ENCODE measurements at places on chromosomes 2 and 18.

DNA sequence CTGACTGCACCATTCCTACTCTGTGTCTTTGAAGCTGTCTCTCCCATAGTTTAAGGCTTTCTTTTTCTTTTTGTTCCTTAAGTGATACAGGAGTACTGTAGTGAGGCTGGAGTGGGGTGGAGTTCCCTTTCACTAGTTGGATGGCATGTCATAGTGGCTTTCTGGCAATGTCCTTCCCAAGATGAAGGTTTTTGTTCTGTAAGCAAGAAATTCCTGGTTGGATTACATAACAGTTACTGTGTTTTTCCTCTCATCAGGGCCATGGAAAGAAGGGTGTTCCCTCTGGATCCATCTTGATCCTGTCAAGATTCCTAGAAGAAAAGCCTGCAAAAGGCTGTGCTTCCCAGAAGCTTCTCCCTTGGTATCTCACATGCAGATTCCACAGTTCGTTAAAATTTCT lies 84.2 kb downstream of the ACKR3 start:
- DNase-seq = no peak

- no peak for DNase-seq
Measured at GRCh38 chr18:62558015-62558663, 35.3 kb downstream of the ZCCHC2 start.

DNA sequence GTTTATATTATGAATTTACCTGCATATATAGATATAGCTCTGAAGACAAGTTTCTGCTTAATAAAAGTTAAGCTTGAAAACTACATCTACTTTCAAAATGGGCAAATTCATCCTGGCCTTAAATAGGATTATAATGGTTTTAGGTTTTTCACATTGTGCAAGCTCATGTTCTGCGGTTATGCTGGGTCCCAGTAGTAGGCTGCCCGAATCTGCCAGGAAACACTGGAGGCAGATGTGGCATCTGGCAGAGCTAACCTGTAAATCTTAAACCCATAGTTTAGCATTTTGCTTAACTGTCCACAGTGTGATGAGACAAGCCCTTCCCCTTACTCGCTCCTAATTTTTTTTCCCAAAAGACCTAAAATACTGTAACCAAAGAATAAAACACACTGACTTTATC lies 234.2 kb downstream of the TCF4 start:
- no peak for DNase-seq

DNA sequence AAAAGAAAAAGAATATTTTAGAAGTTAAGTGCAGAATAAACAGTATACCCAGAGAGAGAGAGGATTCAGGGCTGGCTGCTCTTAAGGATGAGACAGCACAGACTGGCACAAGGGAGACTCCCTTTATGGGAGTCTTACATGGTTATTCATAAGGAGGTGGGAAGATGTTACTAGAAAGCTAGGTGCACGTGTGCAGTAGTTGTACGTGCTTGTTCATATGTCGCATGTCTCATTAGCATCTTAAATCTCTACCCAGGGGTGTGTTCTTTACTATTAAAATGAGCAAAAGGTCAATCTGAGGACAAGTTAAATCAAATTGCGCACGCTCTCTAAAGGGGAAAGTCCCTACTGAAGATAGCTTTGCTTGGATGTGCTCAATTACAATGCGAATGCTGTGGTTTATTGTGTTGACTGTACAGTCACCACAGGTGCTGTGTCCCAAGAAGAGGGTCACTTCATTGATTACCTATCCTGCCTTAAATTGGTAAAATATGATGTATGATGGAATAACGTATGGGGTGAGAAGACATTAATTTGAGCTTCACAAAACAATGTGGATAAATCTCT lies 368.0 kb upstream of the SPHKAP start:
- DNase-seq = no peak

DNA sequence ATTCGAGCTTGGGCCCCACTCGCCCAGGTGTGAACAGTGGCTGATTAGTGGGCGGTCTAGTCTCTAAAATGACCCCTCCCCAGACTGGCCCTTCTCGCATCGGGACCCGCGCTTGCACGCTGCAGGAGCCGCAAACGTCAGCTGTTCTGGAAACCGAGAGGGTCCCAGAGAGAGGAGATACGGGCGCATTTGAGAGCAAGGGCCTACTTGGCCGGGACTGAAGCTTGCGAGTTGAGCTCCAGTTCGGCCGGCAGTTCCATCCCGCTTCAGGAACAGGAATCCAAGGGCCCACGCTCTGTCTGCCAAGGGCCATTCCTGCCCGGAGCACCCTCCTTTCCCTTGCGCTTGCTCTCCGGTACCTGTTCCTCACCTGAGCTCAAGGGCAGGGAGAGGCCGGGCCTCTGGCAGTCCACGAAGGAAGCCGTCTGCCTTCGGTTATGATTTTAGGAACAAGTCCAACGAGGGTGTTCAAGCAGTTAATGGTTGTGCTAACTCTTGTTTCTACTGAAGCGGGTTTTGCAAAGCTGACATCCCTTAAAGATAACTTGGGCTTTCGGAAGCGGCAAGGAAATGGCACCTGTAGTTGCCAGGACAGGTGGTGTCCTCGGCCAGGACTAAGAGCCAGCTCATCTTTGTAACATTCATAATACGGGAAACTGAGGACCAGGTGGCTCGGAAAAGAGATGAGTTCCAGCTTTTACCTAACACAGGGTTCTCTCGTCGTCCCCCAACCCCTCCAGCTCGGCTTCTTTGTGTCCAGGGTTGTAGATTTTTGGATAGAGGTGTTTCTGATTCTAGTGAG lies 3.9 kb upstream of the DLX1 start:
- no peak for DNase-seq

DNA sequence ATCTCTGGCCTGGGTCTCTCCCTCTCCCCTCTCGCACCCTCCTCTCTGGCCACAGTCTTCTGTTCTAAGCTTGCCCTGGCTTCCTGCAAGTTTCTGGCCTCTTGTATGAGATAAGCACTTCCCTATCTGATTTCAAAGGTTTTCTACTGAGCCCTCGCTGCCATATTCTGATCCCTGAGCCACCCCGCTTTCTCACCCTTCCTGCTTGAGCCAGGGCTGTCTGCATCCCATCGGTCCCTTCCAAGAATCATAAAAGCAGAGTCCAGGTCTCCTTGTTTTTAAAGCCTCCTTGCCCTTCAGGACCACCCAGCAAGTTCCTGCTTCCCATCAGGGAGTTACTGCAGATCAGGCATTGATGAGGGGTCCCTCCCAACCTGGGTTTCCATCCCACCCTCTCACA lies 110.2 kb downstream of the PRKCE start:
- no peak for DNase-seq

GRCh38 chr2:74571058-74571457 lies 16.5 kb downstream of the DOK1 start:
- no peak for DNase-seq

DNA sequence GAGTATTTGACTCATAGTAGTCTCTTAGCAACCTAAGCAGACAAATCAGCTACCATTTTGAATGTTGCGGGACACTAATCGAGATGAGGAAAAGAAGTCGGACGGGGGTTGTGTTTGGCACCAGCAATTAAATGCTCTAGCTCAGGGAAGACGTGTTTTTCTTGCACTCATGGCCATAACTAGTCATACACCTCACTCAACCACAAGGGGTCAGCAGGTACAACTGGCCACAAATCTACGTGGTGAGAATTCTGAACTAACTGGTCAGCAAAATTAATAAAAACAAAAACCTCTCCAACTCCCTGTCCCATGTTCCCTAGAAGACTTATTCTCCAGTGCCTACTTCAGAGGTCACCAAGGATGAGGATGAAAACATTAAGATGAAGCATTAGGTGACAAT lies 1467.8 kb downstream of the DPP10 start:
- DNase-seq = no peak

DNA sequence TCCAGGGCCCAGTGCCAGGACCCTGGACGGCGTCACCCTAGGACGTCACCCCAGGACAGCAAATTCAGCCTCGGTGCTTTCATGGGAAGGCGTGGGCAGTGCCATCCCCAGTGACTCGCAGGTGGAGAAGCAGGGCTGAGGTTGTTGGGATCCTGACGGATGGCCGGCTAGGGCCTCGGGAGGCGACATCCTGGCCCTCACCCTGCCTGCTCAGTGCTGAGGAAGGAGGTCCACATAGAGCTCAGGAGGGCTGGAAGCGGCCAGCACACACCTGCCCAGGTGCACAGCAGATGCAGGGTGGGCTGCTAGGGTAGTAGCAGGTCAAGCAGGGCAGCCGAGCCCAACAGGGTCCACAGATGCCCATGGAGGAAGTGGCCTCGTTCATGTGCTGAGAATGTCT lies 482.0 kb upstream of the SALL3 start:
- DNase-seq = no peak

- DNase-seq = no peak
Measured at GRCh38 chr18:49733321-49733720, 80.0 kb downstream of the ACAA2 start.

DNA sequence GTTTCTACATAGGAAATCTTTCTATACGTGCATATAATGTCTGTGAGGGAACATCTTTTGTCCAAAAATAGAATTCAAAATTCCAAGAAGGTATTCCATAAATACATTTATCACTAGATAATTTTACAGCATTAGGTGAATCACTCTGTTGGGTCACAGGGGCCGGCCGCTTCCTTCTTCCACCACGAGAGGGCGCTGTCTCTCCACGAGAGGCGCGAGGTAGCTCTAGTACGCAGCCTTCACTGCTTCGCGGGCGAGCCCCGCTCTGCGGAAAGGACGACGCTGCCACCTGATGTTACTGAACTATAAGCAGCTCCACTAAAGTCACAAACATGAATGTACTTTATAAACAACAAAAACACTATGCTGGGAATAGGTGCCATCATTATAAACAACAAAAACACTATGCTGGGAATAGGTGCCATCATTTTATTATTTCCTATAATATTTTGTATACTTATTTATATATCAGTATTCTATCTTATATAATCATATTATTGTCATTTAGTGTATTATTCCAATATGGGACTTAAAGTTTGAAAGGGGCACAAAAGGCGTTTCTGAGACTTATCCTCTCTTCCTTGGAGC lies 69.4 kb upstream of the REV1 start:
- DNase-seq = peak; percentile 49

- DNase-seq = no peak
Measured at GRCh38 chr2:239948100-239948881, 76.9 kb downstream of the NDUFA10 start.

DNA sequence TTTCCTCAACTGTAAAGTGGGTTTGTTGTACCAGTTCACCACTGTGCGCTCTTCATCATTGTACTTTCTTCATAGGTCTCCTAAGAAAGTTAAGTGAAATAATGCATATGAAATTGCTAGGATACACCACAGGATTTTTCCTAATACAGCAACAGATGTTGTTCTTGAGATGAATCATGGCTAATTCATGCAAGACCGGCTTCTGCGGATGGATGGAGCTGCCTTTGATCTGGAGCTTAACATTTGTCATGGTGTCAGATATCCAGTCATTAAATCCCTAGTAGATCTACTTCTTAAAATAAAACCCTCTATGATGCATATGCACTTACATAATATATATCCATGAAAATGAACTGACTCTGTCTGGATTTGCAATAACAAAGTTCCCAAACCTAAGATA lies 114.1 kb downstream of the COL6A3 start:
- DNase-seq = peak; percentile 89

DNA sequence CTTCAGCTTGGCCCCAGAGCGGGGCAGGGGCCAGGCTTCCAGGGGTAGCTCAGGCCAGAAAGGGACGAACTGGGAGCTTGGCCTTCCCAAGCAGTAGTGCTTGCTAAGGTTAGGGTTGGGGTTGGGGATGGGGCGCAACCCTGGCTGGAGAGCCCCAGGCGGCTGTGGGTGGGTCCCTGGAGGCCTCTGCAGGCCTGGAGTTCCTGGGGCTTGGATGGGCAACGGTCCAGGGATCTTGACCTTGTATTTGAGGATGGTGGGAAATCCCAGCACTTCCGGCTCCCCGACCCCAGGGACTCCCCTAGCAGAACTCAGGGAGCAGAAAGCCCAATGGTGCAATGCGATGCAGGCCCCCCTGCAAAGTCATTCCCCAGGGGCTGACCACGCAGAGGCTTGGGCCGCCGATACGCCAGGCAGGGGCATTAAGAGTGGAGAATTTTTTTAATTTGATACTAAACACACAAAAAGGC lies 12.6 kb upstream of the MLPH start:
- no peak for DNase-seq

GRCh38 chr2:1505031-1505441 lies 91.8 kb downstream of the TPO start:
- no peak for DNase-seq

DNA sequence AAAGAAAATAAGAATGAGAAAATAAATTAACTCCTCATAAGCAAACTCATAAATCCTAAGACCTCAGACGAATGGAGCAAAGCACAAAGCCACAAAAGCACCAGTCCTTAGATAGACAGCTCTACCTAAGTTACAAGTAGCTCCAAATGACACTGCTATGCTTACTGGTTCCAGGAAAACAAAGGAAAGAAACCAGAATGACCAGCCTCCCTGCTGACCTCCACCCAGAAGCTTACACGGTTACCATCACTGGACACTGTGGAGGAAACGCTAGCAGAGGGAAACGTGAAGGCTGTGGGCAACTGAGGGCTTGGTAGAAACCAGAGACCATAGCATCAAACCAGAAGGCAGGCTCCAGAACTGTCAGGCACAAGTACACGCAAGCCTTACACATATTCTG lies 67.8 kb downstream of the STK39 start:
- DNase-seq = no peak

- DNase-seq = peak; percentile 14
Measured at GRCh38 chr2:164061129-164061746, 325.4 kb upstream of the FIGN start.

- no peak for DNase-seq
Measured at GRCh38 chr18:58784601-58785137, 80.0 kb upstream of the ZNF532 start.

GRCh38 chr2:129117434-129117833 lies 798.8 kb upstream of the HS6ST1 start:
- no peak for DNase-seq

GRCh38 chr2:184680825-184681224 lies 82.5 kb downstream of the ZNF804A start:
- no peak for DNase-seq

DNA sequence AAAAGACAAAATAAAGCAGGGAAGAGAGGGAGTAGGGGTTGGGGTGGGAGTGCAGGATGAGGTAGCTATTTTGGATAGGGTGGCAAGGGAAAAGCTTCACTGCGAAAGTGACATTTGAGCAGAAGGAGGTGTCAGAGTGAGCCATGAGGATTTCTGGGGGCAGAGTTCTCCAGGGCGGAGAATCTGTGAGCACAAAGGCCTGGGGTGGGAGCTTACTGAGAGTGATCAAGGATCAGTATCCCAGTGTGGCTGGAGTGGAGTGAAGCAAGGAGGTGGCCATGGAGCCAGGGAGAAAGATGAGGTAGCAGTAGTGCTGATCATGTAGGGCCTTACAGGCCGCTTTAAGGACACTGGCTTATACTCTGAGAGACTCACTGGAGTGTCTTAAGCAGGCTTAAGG lies 210.9 kb upstream of the FOSL2 start:
- no peak for DNase-seq

All from amniotic stem cell (primary cell).